ENCODE measurements at places on chromosomes 3 and 15.

- ATAC-seq: no peak
- H3K36me3 ChIP-seq: peaks cover 69% of the 10 kb centered on the region
- H3K4me1 ChIP-seq: peaks cover 81% of the 10 kb centered on the region
- H3K4me3 ChIP-seq: no peak overlapping the region
These were observed 19.7 kb downstream of the ARL8B start for GRCh38 chr3:5141760-5142159.

GRCh38 chr3:39137435-39137936 is 15.9 kb downstream of the CSRNP1 start:
- peaks cover 48% of the 10 kb centered on the region for H3K4me1 ChIP-seq

DNA sequence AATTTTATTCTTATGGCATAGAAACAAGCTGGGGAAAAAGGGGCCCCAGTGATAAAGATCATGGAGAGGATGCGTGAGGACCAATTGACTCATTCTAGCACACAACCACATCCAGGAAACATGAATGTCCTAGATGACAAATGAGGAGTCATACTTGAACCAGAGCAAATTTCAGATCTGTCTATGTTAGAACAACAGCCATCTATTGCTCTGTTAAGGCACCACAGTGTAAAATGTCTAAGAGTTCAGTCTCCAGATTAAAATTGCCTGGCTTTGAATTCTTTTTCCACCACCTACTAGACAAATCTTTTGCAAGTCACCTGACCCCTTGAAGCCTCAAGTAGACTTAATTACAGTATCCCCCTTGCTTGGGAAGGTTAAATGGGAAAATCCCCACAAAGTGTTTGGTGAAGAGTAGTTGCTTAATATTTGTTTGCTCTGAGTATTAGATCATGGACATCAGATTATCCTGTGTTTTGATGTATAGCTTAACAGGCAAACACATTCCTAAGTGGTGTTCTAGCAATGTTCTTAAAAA is 258.7 kb upstream of the TGFBR2 start:
- H3K36me3 ChIP-seq: no peaks in the 10 kb centered on the region
- peaks cover 11% of the 10 kb centered on the region for H3K4me1 ChIP-seq
- H3K27me3 ChIP-seq: peaks cover 47% of the 10 kb centered on the region
- peak; percentile 76 for ATAC-seq
- H3K4me3 ChIP-seq: no peak overlapping the region
- no peak overlapping the region for H3K27ac ChIP-seq

DNA sequence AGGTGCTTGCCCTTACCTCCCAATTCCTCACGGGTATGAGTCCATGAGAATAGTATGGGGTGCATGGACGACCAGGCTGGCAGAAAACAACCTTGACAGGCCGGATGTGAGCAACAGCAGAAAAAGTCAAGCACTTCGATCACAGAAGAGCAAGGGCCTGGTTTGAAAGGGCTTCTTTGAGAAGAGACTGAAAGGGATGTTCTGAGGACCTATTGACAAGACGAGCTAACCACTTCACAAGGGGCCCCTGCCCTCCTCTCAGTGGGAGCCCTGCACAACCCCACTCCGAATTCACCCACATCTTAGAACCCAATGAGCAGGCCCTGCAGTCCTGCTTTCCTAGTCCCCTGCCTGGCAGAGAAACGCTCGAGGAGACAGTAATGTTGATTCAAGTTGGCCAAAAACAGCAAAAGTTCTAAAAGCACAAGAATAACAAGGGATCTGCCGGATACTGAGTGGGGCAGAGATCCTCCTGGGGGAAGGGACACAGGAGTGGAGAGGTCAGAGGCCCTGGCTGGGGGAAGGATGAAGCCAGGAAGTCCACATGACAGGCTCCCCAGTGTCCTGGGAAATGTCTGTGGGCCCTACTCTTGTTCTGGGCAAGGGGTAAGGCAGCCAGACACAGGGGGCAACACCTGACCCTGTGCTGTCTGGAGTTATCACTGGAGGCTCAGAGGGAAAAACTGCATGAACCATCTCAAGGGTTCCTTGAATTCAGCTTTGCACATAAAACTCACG is 14.8 kb upstream of the CX3CR1 start:
- H3K36me3 ChIP-seq: peaks cover 11% of the 10 kb centered on the region
- H3K4me1 ChIP-seq: peaks cover 21% of the 10 kb centered on the region
- H3K27ac ChIP-seq: no peak overlapping the region
- H3K27me3 ChIP-seq: peaks cover 37% of the 10 kb centered on the region

- no peaks in the 10 kb centered on the region for H3K36me3 ChIP-seq
- H3K4me1 ChIP-seq: peaks cover 24% of the 10 kb centered on the region
- peaks cover 26% of the 10 kb centered on the region for H3K27me3 ChIP-seq
- ATAC-seq: no peak
- no peak overlapping the region for H3K4me3 ChIP-seq
These were observed 188.5 kb downstream of the FAM43A start for GRCh38 chr3:194874206-194874605.

GRCh38 chr3:85312331-85312730 is 353.5 kb downstream of the CADM2 start:
- H3K27me3 ChIP-seq: no peaks in the 10 kb centered on the region
- no peak overlapping the region for H3K4me3 ChIP-seq
- H3K27ac ChIP-seq: no peak overlapping the region
- no peaks in the 10 kb centered on the region for H3K4me1 ChIP-seq
- no peak for ATAC-seq

GRCh38 chr15:67690936-67691335 is 134.4 kb upstream of the SKOR1 start:
- H3K4me1 ChIP-seq: no peaks in the 10 kb centered on the region
- H3K27ac ChIP-seq: no peak overlapping the region
- no peaks in the 10 kb centered on the region for H3K27me3 ChIP-seq
- ATAC-seq: no peak
- peaks cover 36% of the 10 kb centered on the region for H3K36me3 ChIP-seq

DNA sequence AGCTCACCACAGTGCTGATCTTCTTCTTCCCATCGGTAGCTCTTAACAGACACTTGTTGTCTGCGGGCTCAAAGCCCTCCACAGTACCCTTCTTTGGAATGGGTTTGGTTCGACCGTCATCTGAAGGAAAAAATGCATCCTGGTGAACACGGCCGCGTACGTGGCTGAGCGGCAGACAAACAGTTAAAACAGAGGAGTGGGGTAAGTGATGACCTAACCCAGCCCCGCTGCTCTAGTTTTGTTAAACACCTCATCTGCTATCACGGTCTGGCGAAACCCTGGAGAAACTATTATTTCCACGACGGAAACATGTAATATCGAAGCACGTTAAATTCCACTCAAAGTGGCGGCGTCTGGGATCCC is 725 bp downstream of the SRP14 start:
- peaks cover 31% of the 10 kb centered on the region for H3K36me3 ChIP-seq
- H3K4me1 ChIP-seq: peaks cover 36% of the 10 kb centered on the region
- peak overlapping the region; percentile 98 for H3K27ac ChIP-seq
- ATAC-seq: no peak
- H3K4me3 ChIP-seq: peak overlapping the region; percentile 98

- no peak for ATAC-seq
- H3K27ac ChIP-seq: no peak overlapping the region
- no peak overlapping the region for H3K4me3 ChIP-seq
- H3K27me3 ChIP-seq: no peaks in the 10 kb centered on the region
These were observed 314.2 kb downstream of the LPP start for GRCh38 chr3:188468196-188468595.

GRCh38 chr3:52471371-52472238 is 16.2 kb downstream of the NISCH start:
- no peak overlapping the region for H3K4me3 ChIP-seq
- ATAC-seq: no peak
- peaks cover 44% of the 10 kb centered on the region for H3K36me3 ChIP-seq

GRCh38 chr15:64521201-64521600 is 60.8 kb downstream of the ZNF609 start:
- no peak overlapping the region for H3K4me3 ChIP-seq
- H3K4me1 ChIP-seq: peaks cover 43% of the 10 kb centered on the region
- H3K27ac ChIP-seq: no peak overlapping the region
- no peaks in the 10 kb centered on the region for H3K27me3 ChIP-seq
- peaks cover 19% of the 10 kb centered on the region for H3K36me3 ChIP-seq

GRCh38 chr3:72444656-72445223 is 403.5 kb downstream of the SHQ1 start:
- peaks cover 27% of the 10 kb centered on the region for H3K36me3 ChIP-seq
- H3K27ac ChIP-seq: no peak overlapping the region
- ATAC-seq: no peak
- peaks cover 68% of the 10 kb centered on the region for H3K4me1 ChIP-seq
- H3K27me3 ChIP-seq: peaks cover 9% of the 10 kb centered on the region

DNA sequence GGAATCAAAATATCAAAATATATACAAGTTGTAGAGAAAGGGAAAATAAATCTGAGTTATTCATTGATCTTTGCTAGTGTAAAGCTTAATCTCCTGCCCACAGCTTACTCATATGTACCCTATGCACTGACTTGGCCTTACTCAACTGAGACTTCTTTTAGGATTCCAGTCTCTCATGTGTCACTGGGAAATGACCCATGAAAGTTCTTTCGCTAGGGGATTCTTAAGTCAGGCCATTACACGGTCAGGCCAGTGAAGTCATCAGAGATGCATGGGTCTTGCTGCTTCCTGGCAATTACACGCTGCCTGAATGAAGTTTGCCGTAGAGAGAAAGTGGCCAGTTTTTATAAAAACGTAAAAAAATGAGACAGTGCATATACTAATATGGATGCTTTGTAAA is 20.7 kb upstream of the LPP start:
- no peaks in the 10 kb centered on the region for H3K36me3 ChIP-seq
- peaks cover 7% of the 10 kb centered on the region for H3K4me1 ChIP-seq
- no peak overlapping the region for H3K27ac ChIP-seq
- no peak for ATAC-seq
- H3K4me3 ChIP-seq: no peak overlapping the region

- no peak for ATAC-seq
- H3K36me3 ChIP-seq: peaks cover 24% of the 10 kb centered on the region
- H3K27ac ChIP-seq: no peak overlapping the region
- no peaks in the 10 kb centered on the region for H3K27me3 ChIP-seq
- H3K4me3 ChIP-seq: no peak overlapping the region
- peaks cover 17% of the 10 kb centered on the region for H3K4me1 ChIP-seq
These were observed 347.3 kb downstream of the ZBTB20 start for GRCh38 chr3:114799816-114800215.

GRCh38 chr3:174821477-174821876 is 37.7 kb upstream of the NAALADL2 start:
- no peak overlapping the region for H3K4me3 ChIP-seq
- H3K27ac ChIP-seq: no peak overlapping the region
- H3K36me3 ChIP-seq: no peaks in the 10 kb centered on the region
- H3K4me1 ChIP-seq: no peaks in the 10 kb centered on the region
- no peak for ATAC-seq

DNA sequence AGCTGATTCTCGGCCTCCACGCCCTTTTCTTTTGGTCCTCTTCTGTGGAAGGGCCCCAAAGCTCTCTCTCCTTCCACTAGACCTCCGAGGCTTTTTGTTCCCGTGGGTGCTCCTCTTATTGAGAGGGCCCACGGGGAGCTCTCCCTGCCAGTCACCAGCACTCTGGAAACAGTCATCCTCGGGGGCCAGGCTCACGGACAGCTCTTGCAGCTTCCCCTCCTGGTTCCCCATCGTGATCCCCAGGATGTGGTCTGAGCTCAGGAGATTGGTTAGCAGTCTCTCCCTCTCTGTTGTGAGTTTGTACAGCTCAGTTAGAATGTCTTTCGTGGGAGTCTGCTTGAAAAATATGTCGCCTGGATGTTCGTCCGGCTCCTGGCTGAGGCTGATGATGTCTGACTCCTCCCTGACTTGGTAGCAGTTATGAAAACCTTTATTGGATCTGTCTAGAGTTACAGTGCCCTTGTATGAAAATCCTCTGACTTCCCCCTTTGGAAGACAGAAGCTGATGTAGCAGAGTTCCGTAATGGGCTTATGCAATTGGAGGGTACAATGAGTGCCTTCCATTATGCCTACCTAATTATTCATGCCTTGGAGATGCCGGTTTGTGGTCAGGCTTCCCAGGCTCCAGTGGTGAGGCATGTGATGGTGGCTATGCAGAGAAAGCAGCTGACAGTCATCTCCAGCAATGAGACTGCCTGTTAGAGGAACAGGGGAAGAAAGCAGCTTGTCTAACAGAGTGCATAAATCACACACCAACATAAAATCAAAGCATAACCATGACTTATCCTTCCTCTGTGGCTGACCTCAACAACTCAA is 40.0 kb downstream of the FMN1 start:
- peaks cover 5% of the 10 kb centered on the region for H3K4me1 ChIP-seq
- no peak for ATAC-seq
- H3K4me3 ChIP-seq: no peak overlapping the region
- no peaks in the 10 kb centered on the region for H3K36me3 ChIP-seq

GRCh38 chr3:127044996-127045395 is 62.1 kb downstream of the PLXNA1 start:
- no peaks in the 10 kb centered on the region for H3K4me1 ChIP-seq
- no peak overlapping the region for H3K4me3 ChIP-seq
- H3K36me3 ChIP-seq: peaks cover 6% of the 10 kb centered on the region
- ATAC-seq: no peak
- no peak overlapping the region for H3K27ac ChIP-seq
- H3K27me3 ChIP-seq: peaks cover 51% of the 10 kb centered on the region

DNA sequence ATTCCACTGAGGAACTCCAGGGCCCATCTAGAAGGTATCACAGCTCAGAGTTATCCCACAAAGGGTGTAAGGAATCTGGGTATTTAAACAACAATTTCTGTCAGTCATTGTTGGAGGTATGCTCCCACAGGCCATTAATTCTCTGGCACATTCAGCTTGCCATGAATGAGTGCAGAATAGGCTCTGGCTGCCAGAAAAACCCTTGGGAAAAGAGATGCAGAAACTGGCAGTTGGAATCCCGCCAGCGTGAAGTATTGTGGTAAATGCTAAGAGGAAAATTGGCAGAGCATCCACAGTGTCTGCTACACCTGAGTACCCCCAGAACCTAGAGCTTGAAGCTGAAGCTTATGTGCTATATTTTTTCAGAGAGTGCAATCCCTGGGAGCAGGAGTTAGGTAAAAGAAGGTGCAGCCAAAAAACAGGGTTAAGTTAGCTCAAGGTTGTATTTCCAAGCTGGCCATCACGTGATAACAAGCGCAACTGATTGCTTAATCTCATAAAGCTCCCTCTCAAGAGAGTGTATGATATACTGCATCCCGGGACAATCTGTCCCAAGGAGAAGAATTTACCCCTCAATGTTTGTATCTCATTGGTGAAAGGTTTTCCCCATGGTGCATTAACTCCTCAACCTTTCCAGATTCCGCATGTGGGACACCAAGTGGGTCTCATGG is 94.2 kb upstream of the ACP3 start:
- peaks cover 6% of the 10 kb centered on the region for H3K27me3 ChIP-seq
- H3K4me1 ChIP-seq: no peaks in the 10 kb centered on the region

DNA sequence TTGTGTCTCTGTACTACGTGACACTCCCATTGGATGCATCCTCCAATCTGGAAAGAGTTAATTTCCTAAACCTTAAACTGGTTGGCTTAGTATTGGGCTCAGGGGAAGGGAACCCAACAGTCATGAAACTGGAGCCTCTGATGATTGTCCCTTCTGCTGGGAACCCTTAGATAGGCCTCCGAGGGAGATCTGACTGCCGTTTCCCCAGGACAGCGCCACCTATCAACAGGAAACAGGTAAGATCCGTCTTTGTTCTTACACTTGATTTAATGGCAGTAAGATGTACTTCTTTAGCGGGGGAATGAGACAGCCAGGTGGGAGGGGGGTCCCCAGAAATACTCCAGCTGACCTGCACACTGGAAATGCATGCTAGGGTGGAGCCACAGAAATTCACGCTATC is 1749.6 kb downstream of the SI start:
- H3K27me3 ChIP-seq: no peaks in the 10 kb centered on the region
- no peak overlapping the region for H3K27ac ChIP-seq
- ATAC-seq: no peak
- no peaks in the 10 kb centered on the region for H3K4me1 ChIP-seq
- H3K4me3 ChIP-seq: no peak overlapping the region
